Colonic mucosa (tissue), 4 donors: ENCODE measurements at places on chromosomes 3 and 15. TPM values are rescaled to one million over a fixed set of nuclear protein-coding genes. Genes with fewer than 3 reads are reported as not detected.

SLC9A9 gene
- total RNA-seq: 6.5 TPM

ENTPD3 gene
- 0.22 TPM for total RNA-seq

NRROS gene
- total RNA-seq: 2.1 TPM

PARP3 gene
- 18.0 TPM for total RNA-seq

IL17RD gene
- total RNA-seq: 2.0 TPM

TTLL13 gene
- 1.2 TPM for total RNA-seq

GRIP2 gene
- total RNA-seq: 0.53 TPM

GRCh38 chr15:70245932-70246622 is 148.4 kb upstream of the TLE3 start:
- DNase-seq: no peak

DNA sequence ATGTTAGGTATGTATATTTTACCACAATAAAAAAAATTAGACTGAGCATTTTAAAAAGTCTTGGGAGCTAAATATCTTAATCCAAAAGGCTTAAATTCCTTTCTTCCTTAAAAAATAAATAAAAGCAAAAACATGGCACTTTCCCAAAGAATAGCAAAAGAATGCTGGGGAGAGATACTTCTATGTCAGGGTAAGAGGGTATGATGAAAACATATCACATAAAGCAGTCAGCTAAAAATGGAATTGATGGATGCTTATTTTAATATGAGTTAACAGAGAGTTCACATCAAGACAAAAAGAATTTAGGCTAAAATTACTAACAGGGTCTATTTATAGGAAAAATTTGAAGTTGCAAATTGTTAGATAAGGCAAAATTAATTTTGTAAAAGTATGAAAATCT is 141.0 kb downstream of the MYLK start:
- DNase-seq: no peak

DNA sequence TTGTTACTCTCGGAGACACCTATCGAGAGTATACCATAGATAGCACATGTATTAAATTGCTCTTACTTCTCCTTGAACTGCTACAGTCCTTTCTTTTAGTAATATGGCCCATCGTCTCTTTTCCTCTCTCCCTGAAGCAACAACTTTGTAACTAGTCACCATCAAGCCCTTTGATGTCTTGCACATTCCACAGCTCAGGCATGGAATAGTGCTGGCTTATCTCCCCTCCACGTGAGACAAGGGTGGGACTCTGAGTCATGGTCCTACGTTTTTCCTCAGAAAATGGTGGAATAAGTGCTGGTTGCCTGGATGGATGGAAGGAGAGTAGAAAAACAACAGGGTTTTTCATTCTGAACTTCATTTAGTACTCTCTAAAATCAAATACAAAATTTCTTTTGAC is 163.3 kb upstream of the MBNL1 start:
- no peak for DNase-seq

- no peak for DNase-seq
Measured at GRCh38 chr3:65619451-65619881, 419.3 kb downstream of the MAGI1 start.

- no peak for DNase-seq
Measured at GRCh38 chr3:39641274-39641673, 168.1 kb upstream of the MYRIP start.

- DNase-seq: no peak
Measured at GRCh38 chr3:185754920-185755319, 69.9 kb downstream of the IGF2BP2 start.

- DNase-seq: no peak
Measured at GRCh38 chr3:126351086-126351770, 6.0 kb downstream of the KLF15 start.

GRCh38 chr3:135149707-135150681 is 354.9 kb downstream of the EPHB1 start:
- DNase-seq: no peak

- no peak for DNase-seq
Measured at GRCh38 chr3:17733768-17734167, 8.7 kb downstream of the TBC1D5 start.

- no peak for DNase-seq
Measured at GRCh38 chr3:61805510-61806080, 244.2 kb downstream of the PTPRG start.

GRCh38 chr3:15638193-15638890 is 36.8 kb downstream of the BTD start:
- no peak for DNase-seq

DNA sequence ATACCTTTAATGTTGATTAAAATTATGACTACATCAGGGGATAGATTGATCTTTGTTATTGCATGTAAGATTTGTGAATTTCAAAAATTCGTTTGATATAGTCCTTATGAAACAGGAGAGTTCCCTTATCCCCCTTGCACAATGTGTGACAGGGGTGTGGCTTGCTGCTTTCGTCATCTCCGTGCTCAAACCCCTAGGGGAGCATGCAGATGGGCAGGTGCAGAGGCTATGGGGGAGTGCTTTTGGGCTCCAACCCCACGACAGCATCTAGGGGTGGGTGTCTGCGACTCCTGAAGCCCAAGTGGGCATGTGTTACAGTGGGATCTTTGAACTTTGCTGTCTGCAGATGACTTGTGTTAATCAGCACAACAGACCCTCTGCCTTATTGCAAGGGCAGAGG is 360.1 kb upstream of the GOLIM4 start:
- no peak for DNase-seq

DNA sequence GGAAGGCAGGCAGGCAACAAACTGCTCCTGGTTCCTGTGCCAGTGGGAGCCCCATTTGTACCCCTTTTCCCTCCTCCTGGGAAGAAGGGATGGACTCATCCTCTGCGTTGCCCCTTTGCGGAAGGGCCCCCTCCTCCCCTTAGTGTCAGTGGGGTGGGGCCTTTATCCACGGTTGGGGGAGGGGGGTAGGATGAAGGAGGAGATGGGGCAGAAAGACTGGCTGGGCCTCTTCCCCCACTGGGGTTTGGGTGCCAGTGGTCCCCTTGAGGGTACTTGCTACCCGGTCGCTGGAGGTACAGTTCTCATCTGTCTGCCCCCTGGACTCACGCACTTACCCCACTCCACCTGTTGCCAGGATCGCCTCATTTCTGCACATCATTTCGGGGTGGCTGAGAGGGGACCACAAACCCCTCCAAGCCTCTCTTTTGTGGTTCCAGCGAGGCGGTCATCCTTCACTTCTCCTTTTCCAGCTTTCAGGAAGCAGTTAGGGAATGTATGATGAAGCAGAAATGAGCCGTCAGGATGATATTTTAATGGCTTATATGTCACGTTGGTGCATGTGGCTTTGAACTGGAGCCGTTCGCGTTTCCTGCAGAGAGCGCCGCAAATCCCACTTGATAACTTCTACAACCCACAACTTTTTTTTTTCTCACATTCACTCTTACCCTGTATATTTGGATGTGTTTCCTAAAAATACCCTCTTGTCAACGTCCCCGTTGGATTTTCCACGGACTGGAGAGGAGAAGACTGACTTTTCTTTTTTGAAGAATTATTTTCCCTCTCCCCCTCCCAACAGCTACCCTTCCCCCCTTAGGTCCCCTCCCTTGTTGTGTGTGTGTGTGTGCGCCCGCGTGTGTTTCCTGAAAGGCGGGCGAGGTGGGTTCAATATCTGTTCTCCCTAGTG is at the start of gene ZIC4:
ZIC4 (minus strand) TSS at position 516 of the 904 bp plus-strand sequence. CDS start 3,746 bp downstream, outside the sequence.
- no peak for DNase-seq

- no peak for DNase-seq
Measured at GRCh38 chr3:85148036-85148435, 189.2 kb downstream of the CADM2 start.

DNA sequence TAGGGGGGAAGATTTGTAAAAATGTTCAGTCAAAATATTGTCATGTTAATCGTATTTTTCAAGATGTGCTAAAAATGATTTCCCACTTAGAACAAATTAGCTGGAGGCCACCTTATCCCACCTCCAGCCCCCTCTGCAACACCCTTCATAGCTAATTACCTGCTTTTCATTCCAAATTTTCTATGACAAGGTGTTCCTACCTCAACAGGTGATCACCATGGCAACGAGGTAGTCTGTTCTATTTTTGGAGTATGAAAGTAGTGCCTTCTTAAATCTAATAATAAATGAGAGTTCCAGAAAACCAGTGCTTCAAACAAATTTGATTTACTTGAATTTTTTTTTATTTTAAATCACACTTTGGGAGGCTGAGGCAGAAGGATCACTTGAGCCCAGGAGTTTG is 149.8 kb downstream of the FNDC3B start:
- DNase-seq: no peak

DNA sequence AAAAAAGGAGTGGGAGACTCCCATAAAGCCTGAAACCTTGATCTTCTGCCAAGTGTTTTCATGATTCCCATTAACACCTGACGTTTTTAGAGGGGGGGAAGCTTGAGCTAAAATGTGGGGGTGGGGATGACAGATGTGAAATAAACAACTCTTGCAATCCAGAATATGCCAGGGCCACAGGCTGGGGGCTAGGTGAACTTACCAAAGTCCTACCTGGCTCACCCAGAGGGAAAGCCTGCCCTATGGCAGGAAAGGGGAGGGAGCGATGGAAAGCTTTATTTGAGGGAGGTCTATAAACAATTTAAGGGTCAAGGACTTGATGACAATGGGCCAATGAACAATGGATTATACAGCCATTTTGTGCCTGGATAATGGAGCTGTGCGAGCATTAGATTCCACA is 108.3 kb downstream of the LRIG1 start:
- no peak for DNase-seq

GRCh38 chr3:88231207-88231606 is 81.4 kb downstream of the C3orf38 start:
- DNase-seq: no peak

DNA sequence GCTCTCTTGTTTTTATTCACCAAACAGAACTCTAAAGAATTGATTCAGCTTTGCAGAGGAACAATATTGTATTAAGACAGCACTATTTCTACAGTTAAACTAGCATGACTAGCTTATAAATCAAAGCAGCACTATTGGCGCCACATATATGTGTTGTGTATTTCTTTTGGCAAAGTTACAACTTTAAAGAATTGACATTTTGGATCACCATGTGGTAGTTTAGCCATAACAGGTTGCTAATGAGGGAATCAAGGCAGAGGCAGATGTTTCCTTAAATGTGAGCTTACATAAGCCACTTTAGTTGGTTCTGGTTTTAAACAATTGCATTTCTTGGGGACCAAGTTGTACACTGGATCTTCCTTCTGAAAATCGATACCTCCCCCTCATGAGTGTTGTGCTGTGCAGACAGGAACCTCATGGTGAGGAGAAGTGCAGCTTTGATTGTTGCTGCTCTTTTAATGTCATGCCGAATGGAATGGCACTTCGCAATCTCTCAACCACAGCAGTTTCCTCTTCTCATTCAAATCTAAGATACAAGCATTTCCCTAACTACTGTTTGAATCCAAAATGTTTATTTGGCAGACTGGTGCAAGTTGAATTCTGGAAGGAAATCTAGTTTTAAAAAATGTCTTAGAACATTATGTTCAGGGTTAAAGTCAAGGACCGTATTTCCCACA is 151.2 kb downstream of the MYRIP start:
- DNase-seq: no peak

GRCh38 chr15:29675791-29676301 is 146.4 kb downstream of the TJP1 start:
- DNase-seq: no peak

GRCh38 chr3:168331756-168332155 is 236.0 kb upstream of the GOLIM4 start:
- no peak for DNase-seq

GRCh38 chr3:72811571-72811970 is 36.7 kb downstream of the SHQ1 start:
- DNase-seq: no peak
